ENCODE measurements at places on chromosomes 3 and 15.

DNA sequence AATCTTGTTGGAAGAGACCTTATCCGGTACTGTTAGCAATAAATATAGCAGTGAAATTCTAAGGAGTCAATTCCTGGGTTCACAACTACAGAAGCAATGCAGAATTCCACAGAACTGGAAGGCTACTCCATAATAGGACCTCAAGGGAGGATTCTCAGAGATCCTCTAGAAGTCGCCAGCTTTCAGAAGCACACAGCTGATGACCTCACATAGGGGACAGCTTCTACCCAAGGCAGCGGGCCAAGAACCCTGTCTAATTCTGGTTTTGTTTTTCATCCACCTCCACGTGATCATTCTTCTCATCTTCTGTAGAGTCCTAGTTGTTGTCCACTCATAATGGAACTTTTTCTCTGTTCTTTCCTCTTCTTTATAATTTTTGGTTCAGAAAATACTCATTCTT, 99.4 kb downstream of the ERC2 start:
- no peak for DNase-seq

- no peak for DNase-seq
Observed at GRCh38 chr15:60399931-60400330, 2.1 kb upstream of the ANXA2 start.

- no peak for DNase-seq
Observed at GRCh38 chr3:189530822-189531221, 100.4 kb upstream of the TP63 start.

DNA sequence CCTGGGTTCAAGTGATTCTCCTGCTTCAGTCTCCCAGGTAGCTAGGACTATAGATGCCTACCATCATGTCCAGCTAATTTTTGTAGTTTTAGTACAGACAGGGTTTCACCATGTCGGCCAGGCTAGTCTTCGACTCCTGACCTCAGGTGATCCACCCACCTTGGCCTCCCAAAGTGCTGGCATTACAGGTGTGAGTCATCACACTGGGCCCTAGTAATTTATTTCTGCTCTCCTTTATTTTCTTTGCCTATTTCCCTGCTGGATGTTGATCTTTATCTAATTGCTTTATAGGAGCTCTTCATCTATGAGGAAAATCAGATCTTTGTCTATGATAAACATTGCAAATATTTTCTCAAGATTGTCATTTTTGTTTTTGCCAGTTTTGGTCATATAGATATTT, 31.7 kb downstream of the UQCC5 start:
- DNase-seq: no peak

DNA sequence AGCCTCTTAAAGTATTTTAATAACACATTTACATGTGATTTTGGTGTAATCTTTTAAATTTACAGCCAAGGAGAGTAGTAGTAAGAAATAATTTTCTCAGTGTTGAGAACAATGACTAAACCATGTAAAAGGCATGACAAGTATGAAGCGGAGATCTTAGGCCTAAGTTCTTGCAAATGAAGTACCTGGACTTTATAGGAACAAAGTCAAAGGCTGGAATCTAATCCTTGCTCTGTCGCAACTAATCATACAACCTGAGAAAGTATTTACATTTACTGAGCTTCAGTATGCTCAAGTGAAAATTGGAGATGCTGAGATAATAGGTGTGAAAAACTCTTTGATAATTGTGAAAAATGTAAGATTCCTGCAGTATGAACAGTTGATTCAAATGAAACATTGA, 86.4 kb upstream of the VGLL3 start:
- no peak for DNase-seq

DNA sequence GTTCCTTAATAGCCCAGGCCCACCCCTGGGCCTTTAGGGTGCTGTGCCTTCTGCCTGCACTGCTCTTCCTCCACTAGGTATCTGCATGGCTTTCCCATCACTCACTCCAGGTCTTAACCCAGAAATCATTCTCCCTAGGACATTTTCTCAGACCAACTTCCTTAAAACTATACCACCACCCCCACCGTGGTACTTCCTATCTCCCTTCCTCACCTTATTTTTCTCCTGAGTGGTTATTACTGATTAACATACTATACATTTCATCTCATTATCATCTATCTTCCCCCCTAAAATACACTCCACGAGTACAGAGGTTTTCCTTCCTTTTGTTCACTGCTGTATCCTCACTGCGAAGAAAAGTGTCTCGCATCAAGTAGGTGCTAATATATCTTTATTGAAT, 115.2 kb downstream of the ANO10 start:
- DNase-seq: no peak

DNA sequence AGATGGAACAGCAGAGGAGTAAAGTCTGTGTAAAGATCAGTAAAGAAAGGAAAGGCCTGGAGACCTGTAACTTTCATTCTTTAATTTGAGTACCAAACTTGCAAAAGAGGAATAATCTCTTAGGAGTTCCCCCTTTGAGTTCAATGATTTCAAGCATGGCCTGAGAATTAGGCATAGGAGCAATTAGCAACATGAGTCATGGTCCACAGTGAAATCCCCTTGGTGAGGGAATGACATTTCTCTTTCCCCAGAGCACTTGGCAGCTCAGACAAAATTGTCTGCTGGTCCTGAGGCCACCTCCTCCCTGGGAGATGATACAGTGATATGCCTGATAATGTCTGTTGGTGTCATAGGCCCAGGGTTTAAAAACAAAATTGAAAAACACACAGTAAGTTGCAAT, 81.4 kb upstream of the CRBN start:
- no peak for DNase-seq

- DNase-seq: no peak
Observed at GRCh38 chr3:128472449-128473179, 5.9 kb upstream of the DNAJB8 start.

GRCh38 chr15:31338318-31338878, 11.8 kb downstream of the KLF13 start:
- no peak for DNase-seq

GRCh38 chr3:73010158-73010557, 13.5 kb downstream of the PPP4R2 start:
- DNase-seq: no peak

DNA sequence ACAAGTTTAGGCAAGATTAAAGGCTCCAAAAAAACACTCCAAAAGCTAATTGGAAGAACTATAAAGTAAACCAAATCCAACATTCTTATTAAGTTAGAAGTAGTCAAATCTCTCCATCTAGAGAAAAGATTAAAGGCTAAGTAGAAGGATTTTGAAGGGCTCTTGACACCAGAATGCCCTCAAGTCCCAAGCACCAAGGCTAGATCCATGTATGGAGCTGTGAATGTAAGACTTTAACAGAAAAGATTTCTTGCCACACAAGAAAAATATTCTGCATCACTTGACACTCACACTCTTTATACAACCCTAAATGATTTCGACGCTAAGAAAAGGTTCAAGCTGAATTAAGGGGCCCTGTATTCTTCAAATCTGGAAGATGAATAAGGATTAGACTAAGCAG, 345.2 kb downstream of the VGLL3 start:
- DNase-seq: no peak

- DNase-seq: no peak
Observed at GRCh38 chr15:62439543-62440016, 274.5 kb upstream of the C2CD4B start.

DNA sequence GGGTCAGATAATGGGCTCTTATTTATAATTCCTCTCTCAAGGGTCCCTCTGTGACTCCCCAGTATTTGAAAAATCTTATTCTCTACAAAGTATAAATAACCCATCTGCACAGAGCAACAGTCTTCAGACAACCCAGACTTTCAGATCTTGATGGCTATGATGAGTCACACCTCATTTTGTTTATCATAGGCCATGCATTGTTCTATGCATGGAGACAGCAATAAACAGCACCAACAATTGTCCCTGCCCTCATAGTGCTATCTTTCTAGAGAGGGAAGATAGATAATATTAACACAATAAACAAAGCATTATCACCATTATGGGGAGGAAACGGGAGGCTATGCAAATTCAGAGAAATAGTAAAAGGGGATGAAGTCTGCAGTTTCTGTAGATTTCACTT, 13.4 kb downstream of the FHIT start:
- DNase-seq: no peak

GRCh38 chr3:189398656-189399055, 226.9 kb downstream of the TPRG1 start:
- DNase-seq: no peak

DNA sequence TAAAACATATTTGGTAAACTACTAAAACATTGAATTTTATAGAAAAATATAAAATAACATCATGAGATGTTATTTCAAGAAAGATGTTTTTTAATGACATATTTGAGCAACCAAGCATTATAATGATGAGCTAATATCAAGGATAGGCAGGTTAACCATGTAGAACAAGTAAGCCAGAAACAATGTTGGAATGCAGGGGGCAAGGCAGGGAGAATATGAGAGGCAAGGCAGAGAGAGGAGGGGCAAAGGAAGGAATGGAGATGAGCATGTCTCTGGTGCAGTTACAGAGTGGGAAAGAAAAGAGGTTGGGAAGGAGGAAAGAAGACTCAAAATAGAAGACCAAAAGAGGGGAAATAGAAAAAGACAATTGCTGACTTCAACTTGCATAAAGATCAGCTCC, 390.4 kb downstream of the MCTP2 start:
- no peak for DNase-seq

- DNase-seq: no peak
Observed at GRCh38 chr3:25306066-25306465, 122.0 kb upstream of the RARB start.

GRCh38 chr15:28116521-28117431, 17.7 kb upstream of the OCA2 start:
- no peak for DNase-seq

- DNase-seq: no peak
Observed at GRCh38 chr3:134074001-134074789, 44.5 kb upstream of the SLCO2A1 start.

DNA sequence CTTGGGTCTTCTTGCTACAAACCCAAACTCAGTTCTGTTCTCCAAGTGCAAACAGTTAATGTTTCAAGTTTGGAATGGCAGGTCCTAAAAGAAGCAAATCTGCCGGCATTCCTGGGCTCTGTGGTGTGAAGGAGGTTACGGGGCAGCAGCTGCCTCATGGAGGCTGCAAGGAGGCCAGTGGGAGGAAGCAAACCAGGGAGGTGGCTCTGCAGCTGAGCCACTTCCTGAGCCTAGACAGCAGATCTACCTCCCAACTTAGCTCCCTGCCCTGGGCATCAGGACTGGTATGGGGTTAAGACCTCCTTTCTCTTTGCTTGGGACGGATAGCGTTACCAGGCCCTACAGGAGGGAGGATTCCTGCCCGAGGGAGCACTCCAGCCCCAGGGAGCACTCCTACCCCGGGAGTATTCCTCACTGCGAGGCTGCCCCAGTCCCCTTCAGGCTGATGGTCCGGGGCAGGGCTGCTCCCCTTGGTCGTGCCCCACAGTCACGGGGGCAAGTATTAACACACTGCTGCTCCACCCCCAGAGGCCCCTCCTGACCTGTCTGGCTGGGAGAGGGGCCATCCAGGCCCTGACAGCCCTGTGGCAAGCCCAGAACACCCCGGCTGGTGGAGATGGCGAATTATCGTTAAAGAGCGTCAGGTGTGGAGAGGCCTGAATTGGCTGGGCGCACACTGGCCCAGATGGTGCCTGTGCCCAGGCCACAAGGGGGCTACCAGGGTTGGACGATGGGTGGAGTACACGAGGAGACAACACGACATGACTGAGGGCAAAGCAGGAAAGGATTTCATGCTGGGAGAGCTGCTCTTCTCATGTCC, 129.9 kb downstream of the ATP10A start:
- DNase-seq: no peak

GRCh38 chr3:34070831-34071585, 272.6 kb downstream of the PDCD6IP start:
- DNase-seq: no peak

- no peak for DNase-seq
Observed at GRCh38 chr3:194279101-194279500, 72.0 kb downstream of the CPN2 start.

GRCh38 chr3:45554006-45554666, 40.4 kb upstream of the LIMD1 start:
- DNase-seq: no peak

- peak; percentile 32 for DNase-seq
Observed at GRCh38 chr3:23712656-23713559, 92.8 kb upstream of the UBE2E1 start.

DNA sequence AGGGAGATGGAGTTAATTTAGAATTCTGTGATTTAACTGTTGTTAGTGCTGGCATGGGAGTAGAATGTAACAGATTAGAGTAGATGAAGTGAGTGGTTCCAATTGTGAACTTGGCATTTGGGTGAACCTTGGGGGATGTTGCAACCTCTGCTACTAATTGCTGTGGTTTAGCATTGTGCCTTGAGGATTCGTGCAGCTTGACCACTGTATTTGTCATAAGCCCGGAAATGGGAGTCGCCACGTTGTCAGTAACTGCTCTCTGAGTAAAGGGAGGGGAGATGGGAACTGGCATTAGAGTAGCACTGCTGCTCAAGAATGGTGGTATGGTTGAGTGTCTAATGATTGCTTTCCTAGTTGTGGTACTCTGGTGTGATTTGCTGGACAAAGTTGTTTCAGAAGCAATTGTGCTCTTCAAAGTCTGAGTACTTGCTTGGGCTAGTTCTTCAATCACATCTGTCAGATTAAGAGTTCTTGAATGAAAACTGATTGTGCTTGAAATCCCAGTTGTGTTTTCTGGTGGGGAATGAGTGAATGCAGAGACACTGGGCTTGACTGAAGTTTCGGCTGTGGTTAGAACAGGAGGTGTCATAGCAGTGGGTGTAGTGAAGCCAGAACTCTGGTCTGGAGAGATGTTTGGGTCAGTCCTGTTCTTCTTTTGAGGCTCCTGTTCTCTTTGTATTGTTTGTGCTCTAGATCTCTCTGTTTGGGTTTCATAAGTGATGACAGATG, 15.4 kb downstream of the IGSF10 start:
- no peak for DNase-seq

- DNase-seq: peak; percentile 0
Observed at GRCh38 chr3:71006810-71007785, 576.4 kb downstream of the FOXP1 start.

DNA sequence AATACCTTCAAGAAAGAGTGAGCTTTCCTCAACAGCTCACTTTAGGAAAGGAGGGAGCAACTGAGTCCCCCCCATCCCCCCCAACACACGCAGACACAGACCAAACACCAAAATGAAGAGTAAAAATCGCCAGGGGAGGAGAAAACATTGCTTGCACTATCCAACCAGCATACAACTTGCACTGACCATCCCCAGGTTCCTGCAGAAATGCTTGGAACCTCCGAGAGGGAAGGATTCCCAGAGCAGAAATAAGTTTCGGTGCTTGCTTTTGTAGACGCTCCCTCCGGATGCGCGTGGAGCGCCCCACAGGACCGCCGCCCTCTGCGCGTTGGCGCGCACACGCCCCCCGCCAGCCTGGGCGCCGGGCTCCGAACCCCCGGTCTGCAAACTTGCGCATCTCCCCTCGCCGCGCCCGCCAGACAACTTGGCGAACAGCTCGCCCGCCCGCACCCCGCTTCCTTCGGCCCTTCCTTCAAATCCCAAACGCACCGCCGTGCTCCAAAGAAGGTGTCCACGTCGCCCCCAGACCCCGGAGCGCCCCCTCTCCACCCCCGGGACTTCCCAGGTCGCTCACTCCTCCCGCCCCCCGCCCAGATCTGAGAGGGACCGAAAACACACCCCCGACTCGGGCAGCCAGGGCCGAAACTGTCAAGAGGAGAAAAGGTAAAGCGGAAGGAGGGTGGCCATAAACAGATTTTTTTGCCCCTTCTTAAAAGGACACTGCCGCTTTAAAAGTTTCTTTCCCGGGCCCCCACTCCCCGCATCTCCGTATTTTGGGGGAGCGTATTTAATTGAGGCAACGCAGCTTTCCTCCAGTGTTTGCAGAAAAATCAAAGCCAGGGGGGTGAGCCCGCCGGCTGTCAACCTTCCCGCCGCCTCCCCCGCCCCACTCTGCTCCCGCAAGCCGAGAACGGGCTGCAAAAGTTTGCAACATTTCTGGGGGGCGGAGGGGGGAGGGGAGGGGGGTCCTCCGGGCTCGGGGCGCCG, 859 bp downstream of the RORA start:
- no peak for DNase-seq

- no peak for DNase-seq
Observed at GRCh38 chr3:172098698-172099494, 59.5 kb downstream of the FNDC3B start.
